Kidney tubule cell (primary cell): ENCODE measurements at places on chromosomes 13 and 19.

GRCh38 chr19:54281007-54281728 lies at the start of gene LILRB2:
Gene LILRB2, minus strand, starts transcription at chr19:54281110. Its CDS starts 614 bp downstream, at chr19:54280496.
- DNase-seq: no peak

DNA sequence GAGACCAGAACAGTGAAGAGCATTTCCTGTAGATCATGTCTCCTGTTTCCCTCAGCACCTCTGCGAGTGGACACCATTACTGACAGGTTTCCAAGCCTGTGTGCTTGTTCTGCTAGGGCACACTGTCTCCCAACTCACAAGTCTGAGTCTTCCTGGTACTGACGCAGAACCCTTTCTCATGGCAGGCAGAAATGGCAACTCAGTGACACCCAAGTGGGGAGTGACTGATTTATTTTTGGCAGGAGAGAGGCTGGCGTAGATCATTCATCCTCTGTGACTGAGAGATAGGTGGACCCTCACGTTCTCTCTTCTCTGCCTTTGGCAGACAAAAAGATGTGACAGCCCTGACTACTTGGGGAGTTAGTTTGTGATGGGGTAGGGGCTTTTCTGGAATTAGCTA lies 183.4 kb downstream of the RFC3 start:
- DNase-seq: no peak

DNA sequence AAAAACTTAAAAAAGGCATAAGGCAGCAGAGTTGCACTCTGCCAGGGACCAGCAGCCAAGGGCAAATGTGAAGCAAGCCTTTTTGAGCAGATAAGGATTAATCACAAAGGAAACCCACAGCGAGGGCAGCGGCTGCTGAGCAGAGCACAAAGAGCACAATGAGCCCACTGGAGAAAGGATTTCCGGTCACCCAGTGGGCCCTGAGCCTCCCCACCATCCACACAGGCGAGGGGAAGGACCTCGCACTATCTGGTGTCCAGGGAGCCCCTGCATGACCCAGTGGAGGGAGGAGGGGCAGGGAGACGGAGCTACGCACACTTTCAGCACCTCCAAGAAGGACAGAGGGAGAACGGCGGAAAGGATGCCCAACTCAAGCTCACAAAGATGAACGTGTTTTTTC lies 40.0 kb downstream of the COL4A1 start:
- no peak for DNase-seq

DNA sequence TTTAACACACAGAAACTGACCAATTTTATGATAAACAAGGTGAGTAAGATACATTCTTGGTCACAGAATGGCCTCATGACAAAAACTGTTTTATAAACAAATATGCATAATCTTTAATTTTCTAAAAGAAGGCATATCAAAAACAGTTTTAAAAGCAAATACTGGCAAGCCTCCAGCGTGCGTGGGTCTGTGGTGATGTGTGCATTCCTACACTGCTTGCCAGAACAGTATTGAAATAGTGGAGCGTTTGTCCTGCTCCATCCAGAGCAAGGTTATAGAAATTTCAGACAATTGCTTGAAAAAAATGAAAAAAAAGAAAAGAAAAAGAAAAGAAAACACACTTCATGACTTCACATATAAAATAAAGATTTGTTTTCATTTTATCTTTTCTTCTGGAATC lies 140.9 kb downstream of the MZT1 start:
- no peak for DNase-seq

GRCh38 chr13:113938246-113938645 lies 35.6 kb downstream of the C13orf46 start:
- no peak for DNase-seq

GRCh38 chr19:13428352-13428751 lies 77.9 kb downstream of the CACNA1A start:
- DNase-seq: peak; percentile 21

GRCh38 chr13:67515895-67516294 lies 285.8 kb upstream of the PCDH9 start:
- DNase-seq: no peak

GRCh38 chr13:112849500-112849899 lies 119.5 kb upstream of the MCF2L start:
- peak; percentile 56 for DNase-seq

DNA sequence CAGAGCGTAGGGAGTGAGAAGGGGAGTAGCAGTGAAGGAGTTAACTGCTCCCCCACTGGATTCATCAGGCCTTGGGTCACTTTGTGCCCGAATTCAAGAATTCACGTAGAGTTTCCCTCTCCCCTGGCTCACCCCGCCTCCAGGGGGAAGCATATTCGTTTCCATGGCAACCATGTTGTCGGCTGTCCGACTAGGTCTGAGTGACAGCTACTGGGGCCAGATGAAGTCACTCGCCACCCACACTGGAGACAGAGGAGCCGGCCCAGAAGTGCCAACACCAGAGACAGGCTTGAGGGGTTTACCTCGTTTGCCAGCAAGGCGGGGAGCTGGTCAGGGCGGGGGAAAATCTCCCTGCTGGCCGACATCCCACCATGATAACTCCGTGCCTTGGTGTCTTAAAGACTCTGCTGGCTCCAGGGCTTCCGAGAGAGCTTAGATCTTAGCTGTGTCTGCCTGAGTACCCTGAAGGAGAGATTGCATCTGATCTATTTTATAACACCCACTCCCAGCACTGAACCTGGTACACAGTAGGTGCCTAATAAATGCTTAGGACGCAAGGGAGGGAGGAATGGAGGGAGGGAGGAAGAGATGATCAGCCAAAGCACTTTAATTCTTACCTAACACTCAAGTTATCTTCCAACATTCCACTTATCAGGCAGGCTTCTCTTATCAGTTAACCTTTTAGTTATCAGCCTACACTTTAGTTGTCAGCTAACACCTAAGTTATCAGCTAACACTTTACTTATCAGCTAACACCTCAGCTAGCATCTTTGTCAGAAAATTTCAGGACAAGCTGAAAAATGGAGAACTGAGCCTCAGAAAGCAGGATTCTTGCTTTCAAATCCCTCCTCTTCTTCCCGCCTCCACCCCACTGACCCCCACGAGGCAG lies 57.2 kb upstream of the ZNRF4 start:
- DNase-seq: peak; percentile 14
